ENCODE measurements at places on chromosomes 5 and 9.
A peak's percentile ranks its signal among the peaks of the same experiment; 100 is the strongest.

DNA sequence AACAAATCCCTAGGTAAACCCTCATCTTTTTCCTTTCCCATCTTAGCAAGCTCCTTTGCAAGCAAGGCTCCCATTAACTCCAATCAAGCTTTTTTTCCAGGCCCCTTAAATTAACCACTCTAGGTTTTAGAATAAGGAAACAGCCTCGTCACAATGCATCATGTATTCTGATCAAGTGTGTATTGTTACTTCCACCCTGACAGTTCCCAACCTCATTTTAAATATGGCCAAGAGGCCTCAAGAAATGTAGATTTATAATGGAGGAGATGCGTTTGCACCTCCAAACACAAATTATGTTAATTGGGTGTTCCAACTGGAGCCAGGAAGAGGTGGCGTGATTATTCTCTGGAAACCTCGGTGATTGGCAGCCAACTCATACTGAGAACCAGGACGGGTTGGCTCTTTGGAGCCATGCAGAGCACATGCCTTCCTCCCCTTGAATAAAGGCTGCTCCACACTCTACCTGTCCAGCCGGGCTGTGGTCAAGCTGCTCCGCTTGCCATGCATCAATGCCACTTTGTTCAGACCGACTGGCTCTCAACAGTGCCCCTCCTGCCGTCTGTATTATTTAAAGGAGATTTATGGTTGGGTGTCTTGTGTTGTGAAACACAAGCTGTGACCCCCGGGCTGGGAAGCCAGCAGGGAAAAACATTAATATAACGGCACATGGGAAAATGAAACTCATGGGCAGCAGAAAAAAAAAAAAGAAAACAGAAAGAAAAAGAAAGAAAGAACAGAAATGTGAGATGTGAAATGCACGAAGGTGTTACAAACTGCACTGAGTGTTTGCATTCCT, 191.1 kb downstream of the EBF1 start:
- H3K36me3 ChIP-seq: peaks cover 6% of the 10 kb centered on the region
- no peak for DNase-seq
- H3K27me3 ChIP-seq: no peaks in the 10 kb centered on the region
- H3K27ac ChIP-seq: peak overlapping the region; percentile 74
- peaks cover 65% of the 10 kb centered on the region for H3K4me1 ChIP-seq

GRCh38 chr5:5313101-5313635, 109.3 kb upstream of the ICE1 start:
- H3K27me3 ChIP-seq: no peaks in the 10 kb centered on the region
- no peak overlapping the region for H3K27ac ChIP-seq
- H3K4me1 ChIP-seq: no peaks in the 10 kb centered on the region
- H3K4me3 ChIP-seq: no peak overlapping the region
- no peak for DNase-seq

GRCh38 chr5:132867046-132867451, 607 bp downstream of the UQCRQ start:
- peak overlapping the region; percentile 93 for H3K4me3 ChIP-seq
- H3K27me3 ChIP-seq: no peaks in the 10 kb centered on the region
- peaks cover 1% of the 10 kb centered on the region for H3K36me3 ChIP-seq
- DNase-seq: no peak

DNA sequence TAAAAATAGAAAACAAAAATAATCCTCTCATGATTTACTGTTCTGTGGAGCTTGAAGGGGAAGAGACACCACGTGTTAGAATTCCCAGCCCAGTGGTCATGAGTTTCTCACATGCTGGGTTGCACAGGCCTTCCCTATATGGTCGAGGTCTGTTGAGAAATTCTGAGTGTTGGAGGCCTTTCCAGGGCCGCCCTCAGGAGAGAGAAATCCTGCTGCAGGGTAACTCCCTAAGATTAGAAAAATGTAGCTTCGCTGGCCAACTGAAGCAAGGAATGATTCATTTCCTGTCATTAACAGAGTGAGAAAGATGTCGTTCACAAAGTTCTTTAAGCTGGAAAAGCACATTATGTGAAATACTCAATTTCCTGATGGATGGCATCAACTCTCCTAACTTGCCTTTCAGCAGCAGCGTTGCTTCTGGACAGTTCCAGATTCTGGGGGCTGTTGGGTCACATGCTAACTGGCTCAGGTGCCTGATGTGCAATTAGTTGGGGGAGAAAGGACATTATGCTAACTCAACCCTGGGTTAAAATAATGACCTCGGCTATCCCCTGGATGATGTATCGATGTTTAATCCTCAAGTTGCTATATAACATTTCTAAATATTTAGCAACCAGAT, 104.8 kb upstream of the CD180 start:
- DNase-seq: no peak
- H3K27me3 ChIP-seq: peaks cover 10% of the 10 kb centered on the region
- no peaks in the 10 kb centered on the region for H3K4me1 ChIP-seq
- no peak overlapping the region for H3K4me3 ChIP-seq

- peaks cover 2% of the 10 kb centered on the region for H3K27me3 ChIP-seq
- peaks cover under 1% of the 10 kb centered on the region for H3K4me1 ChIP-seq
- no peak for DNase-seq
Observed at GRCh38 chr9:91724609-91725505, 225.2 kb downstream of the ROR2 start.

DNA sequence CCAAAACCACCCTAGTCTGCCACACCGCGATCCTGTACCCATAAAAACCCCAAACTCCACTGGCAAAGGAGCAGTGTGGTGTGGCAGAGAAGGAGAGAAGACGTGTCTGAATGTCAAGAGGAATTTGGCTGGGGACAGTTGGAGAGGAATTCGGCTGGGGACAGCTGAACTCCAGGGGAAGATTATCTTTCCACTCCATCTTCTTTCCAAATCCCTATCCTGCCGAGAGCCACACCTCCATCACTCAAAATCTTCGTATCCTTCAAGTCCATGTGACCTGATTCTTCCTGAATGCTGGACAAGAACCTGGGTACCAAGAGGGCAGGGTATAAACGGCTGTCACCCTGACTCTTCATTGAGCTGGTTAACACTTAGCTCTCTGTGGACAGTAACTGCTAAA, 448.1 kb downstream of the ARHGEF28 start:
- no peaks in the 10 kb centered on the region for H3K36me3 ChIP-seq
- H3K27me3 ChIP-seq: peaks cover 5% of the 10 kb centered on the region
- DNase-seq: no peak
- H3K4me3 ChIP-seq: no peak overlapping the region

- H3K4me3 ChIP-seq: no peak overlapping the region
- no peak overlapping the region for H3K27ac ChIP-seq
- H3K27me3 ChIP-seq: peaks cover 7% of the 10 kb centered on the region
Observed at GRCh38 chr9:7266911-7267595, 509.3 kb downstream of the KDM4C start.

- no peak for DNase-seq
- H3K4me1 ChIP-seq: no peaks in the 10 kb centered on the region
- no peaks in the 10 kb centered on the region for H3K36me3 ChIP-seq
- no peak overlapping the region for H3K4me3 ChIP-seq
Observed at GRCh38 chr5:93381057-93381456, 200.0 kb downstream of the NR2F1-AS1 start.

DNA sequence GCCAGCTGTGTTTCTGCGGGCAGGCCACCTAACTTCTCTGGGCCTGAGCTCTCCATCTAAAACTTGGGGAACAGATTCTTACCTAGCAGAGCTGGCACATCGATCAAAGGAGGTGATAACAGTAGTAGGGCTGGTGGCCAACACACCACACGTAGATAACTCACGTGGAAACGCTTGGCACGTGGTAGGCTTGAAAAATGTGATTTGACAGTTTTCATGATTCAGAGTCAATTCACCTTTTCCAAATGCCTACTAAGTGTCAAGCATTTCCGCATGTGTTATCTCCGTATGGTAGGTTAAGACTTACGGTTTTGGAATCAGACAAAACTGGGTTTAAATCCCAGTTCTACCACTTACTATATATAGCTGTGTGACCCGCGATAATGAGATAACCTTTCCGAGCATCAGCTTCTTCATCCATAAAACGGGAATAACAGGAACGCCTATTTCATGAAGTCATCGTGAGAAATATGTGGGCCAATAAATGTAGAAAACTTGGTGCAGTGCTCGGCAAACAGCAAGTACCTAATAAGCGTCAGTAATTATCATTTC, 25.5 kb downstream of the NDUFA8 start:
- peaks cover under 1% of the 10 kb centered on the region for H3K4me1 ChIP-seq
- no peak overlapping the region for H3K4me3 ChIP-seq
- no peaks in the 10 kb centered on the region for H3K36me3 ChIP-seq
- H3K27me3 ChIP-seq: peaks cover 13% of the 10 kb centered on the region
- no peak overlapping the region for H3K27ac ChIP-seq

GRCh38 chr9:130328349-130328801, 62.8 kb downstream of the HMCN2 start:
- no peaks in the 10 kb centered on the region for H3K36me3 ChIP-seq
- no peak overlapping the region for H3K27ac ChIP-seq
- peaks cover 2% of the 10 kb centered on the region for H3K4me1 ChIP-seq
- peaks cover 25% of the 10 kb centered on the region for H3K27me3 ChIP-seq
- DNase-seq: no peak

DNA sequence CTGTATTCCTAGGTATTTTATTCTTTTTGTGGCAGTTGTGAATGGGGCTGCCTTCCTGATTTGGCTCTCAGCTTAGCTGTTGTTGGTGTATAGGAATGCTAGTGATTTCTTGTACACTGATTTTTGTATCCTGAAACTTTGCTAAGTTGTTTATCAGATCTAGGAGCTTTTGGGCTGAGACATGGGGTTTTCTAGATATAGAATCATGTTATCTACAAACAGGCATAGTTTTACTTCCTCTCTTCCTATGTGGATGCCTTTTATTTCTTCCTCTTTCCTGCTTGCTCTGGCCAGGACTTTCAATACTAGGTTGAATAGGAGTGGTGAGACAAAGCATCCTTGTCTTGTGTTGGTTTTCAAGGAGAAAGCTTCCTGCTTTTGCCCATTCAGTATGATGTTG, 129.9 kb downstream of the DMXL1 start:
- H3K4me3 ChIP-seq: peak overlapping the region; percentile 12
- peaks cover 57% of the 10 kb centered on the region for H3K36me3 ChIP-seq
- DNase-seq: no peak
- H3K27ac ChIP-seq: peak overlapping the region; percentile 76
- H3K4me1 ChIP-seq: peaks cover 25% of the 10 kb centered on the region
- H3K27me3 ChIP-seq: no peaks in the 10 kb centered on the region

- peaks cover 10% of the 10 kb centered on the region for H3K27me3 ChIP-seq
- no peaks in the 10 kb centered on the region for H3K36me3 ChIP-seq
- DNase-seq: no peak
- H3K4me1 ChIP-seq: no peaks in the 10 kb centered on the region
- H3K27ac ChIP-seq: no peak overlapping the region
Observed at GRCh38 chr9:38106488-38106887, 37.5 kb upstream of the SHB start.

- no peak for DNase-seq
- H3K4me3 ChIP-seq: no peak overlapping the region
- no peaks in the 10 kb centered on the region for H3K36me3 ChIP-seq
- H3K4me1 ChIP-seq: no peaks in the 10 kb centered on the region
Observed at GRCh38 chr9:91555132-91555531, 131.5 kb upstream of the NFIL3 start.

- no peak for DNase-seq
- no peaks in the 10 kb centered on the region for H3K36me3 ChIP-seq
- no peaks in the 10 kb centered on the region for H3K27me3 ChIP-seq
Observed at GRCh38 chr9:70880535-70880934, 240.9 kb downstream of the TRPM3 start.

- no peaks in the 10 kb centered on the region for H3K27me3 ChIP-seq
- DNase-seq: peak; percentile 44
- peak overlapping the region; percentile 91 for H3K4me3 ChIP-seq
Observed at GRCh38 chr5:126808521-126808988, 31.6 kb downstream of the LMNB1 start.

DNA sequence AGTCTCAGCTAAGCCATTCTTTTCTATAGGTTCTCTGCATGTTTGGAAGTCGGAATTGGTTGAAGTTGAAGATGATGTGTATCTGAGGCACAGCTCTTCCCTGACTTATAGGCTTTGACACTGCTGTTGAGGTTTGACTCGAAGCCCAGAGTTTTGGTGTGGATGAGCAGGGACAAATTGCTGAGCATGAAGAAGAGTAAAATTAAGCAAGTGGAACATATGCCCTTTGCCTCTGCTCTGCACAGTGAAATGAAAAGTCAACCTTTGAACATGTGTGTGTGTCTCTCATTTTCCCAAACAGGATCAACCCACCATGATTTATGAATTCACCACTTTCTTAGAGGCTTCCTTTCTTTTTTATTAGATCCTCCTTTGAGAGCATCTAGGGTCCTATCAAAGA, 8.5 kb downstream of the HMHB1 start:
- peaks cover 2% of the 10 kb centered on the region for H3K27me3 ChIP-seq
- H3K4me3 ChIP-seq: no peak overlapping the region
- DNase-seq: no peak
- no peaks in the 10 kb centered on the region for H3K36me3 ChIP-seq

GRCh38 chr5:5887833-5888232, 465.4 kb downstream of the ICE1 start:
- H3K4me3 ChIP-seq: no peak overlapping the region
- H3K27ac ChIP-seq: no peak overlapping the region
- H3K36me3 ChIP-seq: peaks cover 4% of the 10 kb centered on the region
- H3K4me1 ChIP-seq: no peaks in the 10 kb centered on the region
- peaks cover 2% of the 10 kb centered on the region for H3K27me3 ChIP-seq
- DNase-seq: no peak
